Activated CD4-positive, alpha-beta T cell treated with anti-CD3 and anti-CD28 coated beads for 1 hour (primary cell): ENCODE measurements at places on chromosomes 12 and 14.

DNA sequence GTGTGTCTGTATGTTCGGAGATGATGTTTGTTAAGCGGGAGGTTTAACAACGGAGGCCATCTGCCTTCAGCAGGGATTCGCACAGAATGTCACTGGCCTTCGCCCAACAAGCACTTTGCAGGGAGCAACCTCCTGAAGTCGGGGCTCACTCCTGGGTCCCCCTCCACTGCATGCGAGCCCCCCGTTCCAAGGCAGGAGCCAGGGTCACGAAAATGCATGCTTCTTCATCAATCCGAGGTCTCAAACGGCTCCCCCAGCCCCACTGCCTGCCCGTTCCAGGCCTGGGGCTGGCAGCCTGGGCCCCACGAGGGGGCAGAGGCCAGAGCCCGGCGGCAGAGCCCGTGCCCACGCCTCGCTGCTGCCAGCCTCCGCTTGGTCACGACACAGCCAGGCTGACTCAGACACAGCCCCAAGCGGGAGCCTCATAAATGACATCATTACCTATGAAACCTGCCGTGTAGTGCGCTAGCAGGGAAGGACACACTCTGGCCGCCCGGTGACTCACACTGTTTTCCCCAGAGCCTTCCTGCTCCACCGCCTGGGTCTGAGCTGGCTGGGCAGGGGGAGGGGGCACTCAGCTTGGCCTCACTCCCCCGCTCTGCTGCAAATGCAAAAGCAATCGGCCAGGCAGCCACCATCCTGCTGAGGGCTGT, 169.5 kb upstream of the RTL1 start:
- DNase-seq = no peak

GRCh38 chr12:65881348-65881961, 57.2 kb downstream of the HMGA2 start:
- DNase-seq = no peak

GRCh38 chr14:80628547-80628946, 313.0 kb downstream of the CEP128 start:
- DNase-seq = no peak

GRCh38 chr12:28865776-28866175, 283.3 kb upstream of the FAR2 start:
- no peak for DNase-seq

- DNase-seq = no peak
Measured at GRCh38 chr14:22325676-22326400, 263.2 kb downstream of the DAD1 start.

DNA sequence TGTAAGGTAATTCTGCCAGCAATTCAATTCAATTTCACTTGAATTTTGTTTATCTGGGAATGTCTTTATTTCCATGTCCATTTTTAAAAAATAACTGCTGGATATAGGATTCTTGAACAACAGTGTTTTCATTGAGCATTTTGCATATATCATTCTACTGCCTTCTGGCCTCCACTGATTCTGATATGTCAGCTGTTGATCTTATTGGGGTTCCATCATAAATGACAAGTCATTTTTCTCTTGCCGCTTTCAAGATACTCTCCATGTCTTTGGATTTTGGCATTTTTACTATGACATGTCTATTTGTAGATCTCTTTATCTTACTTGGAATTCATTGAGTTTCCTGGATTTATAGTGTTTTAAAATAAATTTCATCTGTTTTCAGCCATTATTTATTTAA, 180.5 kb upstream of the LMNTD1 start:
- DNase-seq = no peak

- DNase-seq = no peak
Measured at GRCh38 chr12:89273525-89273924, 78.8 kb downstream of the DUSP6 start.

- DNase-seq = no peak
Measured at GRCh38 chr14:78448164-78449094, 278.3 kb downstream of the NRXN3 start.

- peak; percentile 52 for DNase-seq
Measured at GRCh38 chr12:9797722-9798619, 29.3 kb upstream of the KLRF1 start.

GRCh38 chr14:94451091-94451771, 1.4 kb downstream of the SERPINA11 start:
- DNase-seq = no peak

- DNase-seq = no peak
Measured at GRCh38 chr12:19901841-19902240, 462.5 kb downstream of the AEBP2 start.

DNA sequence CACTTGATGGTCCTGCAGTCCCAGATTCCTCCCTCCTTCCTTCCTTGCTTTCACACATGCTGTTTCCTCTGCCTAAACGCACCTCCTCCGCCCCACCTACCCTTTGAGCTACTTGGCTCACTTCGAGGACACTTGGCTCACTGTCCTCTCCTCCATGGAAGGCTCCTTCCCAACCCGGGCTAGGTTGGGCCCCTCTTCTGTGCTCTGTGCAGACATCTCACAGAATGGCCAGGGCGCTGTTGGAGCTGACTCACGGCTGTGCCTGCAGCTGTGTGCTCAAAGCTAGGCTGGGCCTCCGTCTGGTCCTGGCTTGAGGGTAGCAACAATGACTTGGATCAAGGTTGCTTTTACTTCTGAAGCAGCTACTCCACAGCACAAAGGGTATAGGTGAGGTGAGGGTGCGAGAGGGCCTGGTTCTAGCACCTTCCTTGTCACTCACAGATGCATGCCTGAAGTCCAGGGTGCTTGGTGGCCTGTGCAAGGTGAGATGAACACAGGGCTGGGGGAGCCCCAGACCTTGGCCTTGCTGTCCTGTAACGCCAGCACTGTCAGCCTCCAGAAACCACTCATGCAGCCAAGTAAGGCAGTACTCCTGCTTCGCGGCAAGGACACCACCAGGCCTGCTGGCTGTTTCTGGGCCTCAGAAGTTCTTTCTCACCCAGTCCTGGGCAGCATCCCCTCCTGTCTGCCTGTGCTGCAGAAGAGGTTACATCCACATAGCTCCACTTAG, 61.8 kb downstream of the GALNT16 start:
- DNase-seq = no peak

DNA sequence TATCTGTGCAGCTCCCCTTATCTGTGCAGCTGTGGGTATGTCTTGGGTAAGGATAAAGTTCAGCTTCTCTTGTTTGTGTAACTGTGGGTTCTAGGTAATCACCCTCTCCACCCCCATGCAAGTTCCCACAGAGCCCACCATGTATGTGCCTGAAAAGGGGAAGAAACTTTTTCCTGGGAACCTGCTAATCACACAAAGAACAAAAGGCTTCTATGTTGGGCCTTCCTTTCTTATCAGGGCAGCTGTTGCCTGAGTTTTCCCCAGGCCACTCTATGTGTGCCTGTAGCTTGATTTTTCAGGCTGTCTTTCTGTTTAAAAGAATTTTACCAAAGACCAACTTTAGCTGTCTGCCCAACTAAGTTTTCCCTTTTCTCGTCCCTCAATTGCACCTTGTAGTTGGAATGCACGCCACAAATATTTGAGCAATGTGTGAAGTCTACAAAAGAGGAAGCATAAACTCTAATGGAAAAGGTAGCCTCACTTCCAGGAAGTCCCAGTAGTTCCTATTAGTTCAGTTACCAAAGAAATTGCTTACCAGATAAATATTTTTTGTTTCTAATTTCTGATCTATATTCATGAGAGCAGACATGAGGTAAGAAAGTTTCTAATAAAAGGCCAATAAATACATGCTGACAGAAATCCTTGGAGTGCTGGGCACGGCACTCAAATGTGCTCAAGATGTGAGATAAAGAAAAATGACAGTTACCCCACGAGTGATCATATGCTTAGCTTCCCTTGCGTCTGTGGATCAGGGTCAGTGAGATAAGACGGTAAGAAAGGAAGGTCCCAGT, 2.7 kb upstream of the GALC start:
- no peak for DNase-seq

GRCh38 chr14:95208598-95208997, 51.3 kb upstream of the DICER1 start:
- DNase-seq = no peak

DNA sequence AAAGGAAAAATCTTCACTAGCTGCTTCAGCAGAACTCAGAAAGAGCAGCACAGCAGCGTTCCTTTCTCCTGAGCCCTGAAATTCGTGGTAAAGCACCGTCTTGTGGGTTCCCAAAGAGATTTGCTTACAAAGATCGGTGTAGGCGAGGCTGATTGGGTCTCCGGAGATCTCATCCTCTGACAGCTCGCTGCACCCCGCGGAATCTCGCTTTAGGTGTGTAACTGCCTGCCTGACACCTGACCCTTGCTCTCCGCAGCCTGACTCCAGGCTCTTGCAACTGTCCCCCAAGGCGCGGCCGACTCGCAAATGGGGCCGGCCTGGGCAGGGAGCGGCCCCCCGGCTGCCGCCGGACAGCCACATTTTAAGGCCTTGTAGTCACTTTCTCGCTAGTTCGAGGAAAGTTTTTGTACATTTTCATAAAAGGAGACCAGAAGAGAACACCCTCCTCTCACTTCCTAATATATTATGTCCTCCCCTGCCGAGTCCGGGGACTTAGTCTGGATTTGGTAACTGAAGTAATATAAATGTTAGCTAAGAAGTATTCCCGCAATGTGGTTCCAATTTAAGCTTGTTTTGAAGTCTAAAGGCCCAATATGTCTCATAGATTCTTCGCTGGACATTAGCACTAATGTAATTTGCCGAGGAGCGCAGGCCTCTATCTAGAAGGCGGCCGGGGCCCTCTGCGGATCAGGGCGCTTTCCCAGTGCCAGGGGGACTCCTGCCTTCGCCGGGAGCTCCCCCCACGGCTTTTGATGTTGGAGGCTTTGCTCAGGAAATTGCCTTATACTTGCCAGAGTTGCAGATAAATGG, 177.3 kb upstream of the CDKN3 start:
- no peak for DNase-seq

DNA sequence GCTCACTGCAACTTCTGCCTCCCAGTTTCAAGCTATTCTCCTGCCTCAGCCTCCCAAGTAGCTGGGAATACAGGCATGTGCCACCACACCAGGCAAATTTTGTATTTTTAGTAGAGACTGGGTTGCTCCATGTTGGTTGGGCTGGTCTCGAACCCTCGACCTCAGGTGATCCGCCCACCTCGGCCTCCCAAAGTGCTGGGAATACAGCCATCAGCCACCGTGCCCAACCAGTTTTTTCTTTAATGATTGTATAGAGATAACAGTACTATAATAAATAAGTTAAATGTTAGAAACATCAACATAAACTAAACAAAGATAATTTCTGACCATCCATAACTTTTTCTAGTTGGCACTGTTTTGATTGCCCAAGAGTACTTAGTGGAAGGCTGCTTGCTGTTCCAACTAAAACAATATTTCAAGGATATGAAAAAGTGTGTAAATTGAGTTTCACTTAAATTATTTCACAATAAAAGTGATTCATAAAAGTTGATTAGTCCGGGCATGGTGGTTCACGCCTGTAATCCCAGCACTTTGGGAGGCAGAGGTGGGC, 5.6 kb downstream of the GON7 start:
- DNase-seq = no peak

DNA sequence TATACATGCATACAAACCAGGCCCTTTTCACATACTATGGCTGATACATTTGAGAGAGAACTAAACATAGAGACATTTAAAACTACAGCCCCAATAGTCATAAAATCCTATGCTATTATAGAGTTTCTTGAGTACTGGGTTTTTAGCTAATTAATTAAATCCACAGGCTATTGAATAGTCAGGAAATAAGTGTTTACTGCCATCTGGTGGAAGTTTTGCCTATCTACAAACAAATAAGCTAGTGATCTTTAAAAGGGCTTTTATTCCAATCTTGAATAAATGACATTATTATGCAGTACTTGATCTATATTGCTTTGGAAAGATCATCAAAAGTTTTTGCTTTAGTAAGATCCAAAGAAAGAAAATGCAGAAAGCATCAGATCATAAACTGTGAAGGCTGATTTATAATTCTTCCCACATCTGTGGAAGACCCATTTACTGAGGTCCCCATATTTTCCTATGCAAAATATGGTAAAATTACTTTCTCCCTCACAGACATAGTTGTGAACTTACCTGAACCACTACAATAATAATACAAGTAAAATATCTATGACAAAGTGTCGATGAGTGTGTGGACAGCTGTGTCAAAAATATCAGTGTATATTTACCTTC, 131.3 kb downstream of the ITPR2 start:
- no peak for DNase-seq

- no peak for DNase-seq
Measured at GRCh38 chr12:114682785-114683708, 928 bp downstream of the TBX3 start.

DNA sequence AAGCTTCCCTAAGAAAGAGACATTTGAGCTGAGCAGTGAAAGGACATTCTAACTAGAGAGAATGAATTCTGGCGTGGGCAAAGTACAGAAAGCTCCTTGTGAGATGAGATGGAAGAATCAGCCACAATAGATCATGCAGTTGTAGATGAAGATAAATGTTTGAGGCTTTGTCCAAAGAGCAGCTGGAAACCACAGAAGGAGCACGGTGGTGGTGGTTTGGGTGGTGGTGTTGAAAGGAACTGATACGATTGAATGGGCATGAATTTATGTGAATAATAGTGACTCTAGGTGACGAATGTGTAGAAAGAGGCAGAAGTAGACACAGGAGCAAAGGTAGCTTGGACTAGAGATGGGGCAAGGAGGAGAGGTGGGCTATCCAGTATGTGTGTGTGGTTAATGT, 260.5 kb upstream of the TMTC1 start:
- DNase-seq = no peak

GRCh38 chr12:98238515-98239130, 276.8 kb upstream of the TMPO start:
- DNase-seq = no peak

DNA sequence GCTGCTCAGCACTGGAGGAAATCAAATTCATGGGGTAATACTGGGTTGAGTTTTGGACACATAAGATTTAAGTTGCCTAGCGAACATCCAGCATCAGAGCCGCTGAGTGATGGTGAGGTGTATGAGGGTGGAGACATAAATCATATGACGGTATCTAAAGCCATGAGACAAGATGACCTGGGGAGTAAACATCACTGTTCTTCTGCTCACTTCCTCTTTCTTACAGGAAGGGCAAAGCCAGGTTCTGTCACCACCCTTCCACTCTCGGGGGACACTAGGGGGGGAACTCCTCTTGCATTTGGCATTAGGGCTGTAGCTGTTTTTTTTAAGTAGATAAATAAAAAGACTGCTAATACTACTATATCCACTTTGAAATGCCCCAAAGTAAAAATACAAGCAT, 24.0 kb downstream of the PRDM4 start:
- DNase-seq = no peak

DNA sequence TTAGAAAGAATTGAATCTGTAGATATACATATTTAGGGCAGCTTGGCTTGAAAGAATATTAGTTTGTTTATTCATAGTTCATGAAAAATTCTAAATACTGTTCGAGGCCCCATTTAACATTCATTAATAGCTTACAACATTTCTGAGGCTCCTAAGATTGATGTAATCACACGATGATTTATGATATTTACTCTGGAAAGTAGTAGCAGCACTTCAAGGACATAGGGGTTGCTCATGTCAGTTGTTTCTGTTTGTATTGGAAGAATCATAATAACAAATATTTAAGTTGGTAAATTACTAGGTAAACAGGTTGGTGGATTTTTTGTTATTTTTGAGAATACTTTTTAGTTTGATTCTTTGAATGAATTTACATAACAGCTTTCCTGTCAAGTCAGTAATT, 30.4 kb downstream of the CAND1 start:
- DNase-seq = no peak
